Lower lobe of right lung (tissue), 2 donors: ENCODE measurements at places on chromosomes 16 and 17. TPM values are rescaled to one million over a fixed set of nuclear protein-coding genes. Genes with fewer than 3 reads are reported as not detected.

DNA sequence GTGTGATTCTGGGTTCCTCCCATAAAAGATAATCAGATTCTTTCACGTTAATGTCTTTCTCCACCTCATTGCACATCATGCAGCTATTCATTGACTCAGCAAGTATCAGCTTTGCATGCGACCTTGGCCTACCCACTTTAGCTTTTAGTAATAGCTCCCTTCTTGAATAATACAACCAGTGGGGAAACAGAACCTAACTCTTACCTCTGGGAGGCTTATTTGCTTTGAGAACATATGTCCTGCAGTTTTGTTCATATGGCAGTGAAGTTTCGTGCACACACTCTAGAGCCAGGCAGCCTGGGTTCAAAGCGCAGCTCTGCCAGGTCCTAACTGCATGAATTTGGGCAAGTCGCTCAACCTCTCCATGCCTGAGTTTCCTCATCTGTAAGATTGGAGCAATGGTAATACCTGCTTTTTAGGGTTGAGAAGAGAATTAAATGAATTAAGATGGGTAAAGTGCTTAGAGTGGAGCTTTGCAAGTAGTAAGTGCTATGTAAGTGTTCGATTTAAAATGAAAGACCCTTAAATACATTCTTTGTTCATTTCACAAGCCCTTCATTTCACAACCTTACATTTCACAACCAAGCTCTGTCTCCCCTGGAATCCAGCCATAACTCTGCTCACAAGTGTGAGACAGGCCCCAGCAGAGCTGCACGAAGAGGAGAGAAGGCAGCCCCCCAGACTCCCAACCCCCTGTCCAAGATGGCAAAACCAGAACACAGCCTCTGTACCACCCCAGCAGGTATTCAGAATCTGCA is 29.3 kb downstream of the MAPT start:
- DNase-seq, result no peak

GRCh38 chr17:41511116-41511515 is 5.7 kb upstream of the KRT13 start:
- DNase-seq, result no peak

TM4SF5 gene
- not detected for total RNA-seq

IRX5 gene
- 23.8 TPM for total RNA-seq

DNA sequence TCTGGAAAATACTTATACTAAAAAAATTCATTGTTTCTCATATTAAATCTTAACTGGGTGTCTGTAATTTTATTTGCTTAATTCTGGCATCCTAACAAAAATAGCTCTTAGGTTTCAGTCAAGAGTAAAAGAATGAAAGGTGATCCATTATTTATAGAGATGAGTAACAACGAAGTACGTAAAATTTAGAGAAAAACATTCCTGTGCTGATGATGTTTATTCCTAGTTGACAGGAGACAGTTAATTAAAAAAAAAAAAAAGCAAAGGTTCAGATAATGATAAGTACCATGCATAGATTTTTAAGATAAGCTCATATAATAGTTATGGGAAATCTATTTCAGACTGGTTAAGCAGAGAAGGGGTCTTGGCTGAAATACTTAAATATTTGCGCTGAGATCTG is 50.8 kb downstream of the ABCA9 start:
- DNase-seq, result no peak

CHST4 gene
- total RNA-seq, result 0.27 TPM

DNA sequence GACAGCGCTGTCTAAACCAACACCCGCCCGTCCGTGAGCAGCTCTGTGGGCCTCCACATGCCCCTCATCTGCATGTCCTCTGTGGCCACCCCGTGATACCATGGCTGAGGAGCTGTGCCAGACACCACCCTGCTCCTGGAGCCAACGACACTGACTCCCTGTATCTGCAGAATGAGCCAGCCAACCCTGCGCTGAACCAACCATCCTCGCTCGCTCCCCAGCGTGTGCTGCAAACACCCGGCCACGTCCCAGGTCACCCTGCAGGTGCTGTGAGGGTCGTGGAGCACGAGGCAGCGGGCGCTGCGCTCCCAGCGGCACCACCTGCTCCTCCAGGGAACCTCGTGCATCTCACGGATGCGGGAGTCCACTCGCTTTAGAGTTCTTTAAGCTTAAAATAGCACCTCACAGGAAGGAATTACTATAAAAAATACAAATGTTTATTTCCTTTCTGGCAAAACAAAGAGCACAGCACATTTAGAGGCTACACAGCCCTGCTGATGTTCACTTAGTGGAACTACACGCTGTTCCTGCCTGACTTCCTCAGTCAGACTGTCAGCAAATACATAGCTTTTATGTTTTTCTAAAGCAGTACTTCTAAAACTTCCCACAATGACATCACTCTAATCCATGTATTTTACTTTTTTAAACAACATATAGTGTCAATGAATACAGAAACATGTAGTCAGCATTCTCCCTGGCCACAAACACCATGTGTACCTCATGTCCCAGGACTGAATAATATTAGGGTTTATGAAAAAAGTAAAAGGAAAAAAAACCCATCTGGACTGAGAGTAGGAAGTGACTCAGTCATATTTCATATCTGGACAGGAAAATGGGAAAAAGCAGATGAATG is 43.5 kb downstream of the MAP1LC3B start:
- no peak for DNase-seq

DNA sequence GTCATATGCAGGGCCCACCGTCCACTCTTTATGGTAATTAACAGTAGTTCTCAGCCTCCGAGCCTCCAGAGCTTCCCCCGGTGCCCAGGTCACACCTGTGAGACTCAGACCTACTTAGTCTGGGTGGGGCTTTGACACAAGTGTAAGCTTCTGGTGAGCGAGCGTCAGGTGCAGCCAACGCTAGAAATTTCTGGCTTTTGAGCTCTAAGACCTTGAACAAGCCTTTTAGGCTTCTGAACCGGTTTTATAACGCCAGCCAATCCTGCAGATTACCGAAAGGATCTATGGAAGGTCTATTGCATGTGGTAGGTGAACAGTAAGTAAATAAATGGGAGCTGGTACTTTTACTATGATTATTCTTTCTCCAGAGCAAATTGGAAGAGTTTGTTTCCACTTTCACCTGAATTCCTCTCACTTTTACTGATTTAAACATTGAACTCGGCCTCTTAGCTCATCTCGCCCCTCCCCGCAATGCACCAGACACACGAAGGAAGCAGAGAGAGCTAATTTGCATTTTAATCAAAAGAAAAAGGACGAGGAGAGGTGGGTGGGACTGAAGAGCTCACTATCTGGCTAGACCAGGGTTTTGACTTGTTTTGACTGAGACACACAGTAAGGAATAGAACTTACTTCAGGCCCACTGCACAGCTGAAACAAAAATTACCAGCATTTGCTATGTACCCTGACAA is 47.1 kb downstream of the ABAT start:
- DNase-seq, result no peak

SLFN13 gene
- 27.1 TPM for total RNA-seq

DNA sequence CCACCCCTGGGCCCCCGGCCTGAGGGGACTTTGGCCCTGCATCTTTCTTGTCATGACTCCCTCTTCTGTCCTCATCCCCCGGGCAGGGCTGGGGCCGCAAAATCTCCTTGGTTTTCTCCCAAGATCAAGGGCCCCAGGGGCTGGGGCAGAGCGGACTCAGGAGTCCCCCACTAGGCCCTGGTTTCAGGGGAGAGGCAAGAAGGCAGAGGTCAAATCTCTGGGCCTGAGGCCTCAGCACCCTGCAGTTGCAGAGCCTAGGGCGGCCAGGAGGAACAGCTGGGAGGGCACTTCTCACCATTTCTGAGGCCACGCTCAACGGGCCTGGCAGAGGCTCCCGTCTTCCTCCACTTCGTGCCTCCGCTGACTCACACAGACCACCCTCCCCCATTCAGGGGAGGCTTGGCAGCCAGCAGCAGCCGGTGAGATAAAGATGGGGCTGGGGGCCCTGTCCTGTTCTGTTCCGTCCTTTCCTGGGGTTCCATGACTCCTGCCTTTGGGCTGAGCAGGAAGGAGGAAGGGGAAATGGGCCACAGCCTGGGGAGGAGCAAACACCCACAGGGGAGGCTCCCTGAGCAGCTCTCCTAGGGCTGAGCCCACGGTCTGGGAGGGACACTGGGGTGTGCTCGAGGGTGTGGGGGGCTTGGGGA is 12.4 kb downstream of the ZSCAN10 start:
- no peak for DNase-seq

TAC4 gene
- not detected for total RNA-seq

DNA sequence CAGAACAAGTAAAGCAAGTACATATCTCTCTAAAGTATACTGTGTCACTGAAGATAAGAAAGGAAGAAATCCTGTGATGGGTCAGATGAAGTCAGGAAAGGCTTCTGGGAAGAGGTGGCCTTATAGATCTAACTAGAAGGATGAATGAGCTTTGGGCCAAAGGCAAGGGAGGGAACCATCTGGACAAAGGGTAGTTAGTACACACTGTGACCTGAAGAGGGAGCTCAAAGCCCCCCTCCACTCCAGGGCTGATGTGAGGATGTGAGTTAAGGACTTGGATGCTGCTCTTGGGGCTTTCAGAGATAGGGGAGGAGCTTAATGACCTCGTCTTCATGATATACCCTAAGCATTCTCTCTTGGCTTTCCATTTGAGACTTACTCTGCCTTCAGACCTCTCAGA is 185.3 kb upstream of the CACNG3 start:
- DNase-seq, result no peak

- no peak for DNase-seq
These were observed 16.7 kb upstream of the ADGRG1 start for GRCh38 chr16:57611706-57612105.

DNA sequence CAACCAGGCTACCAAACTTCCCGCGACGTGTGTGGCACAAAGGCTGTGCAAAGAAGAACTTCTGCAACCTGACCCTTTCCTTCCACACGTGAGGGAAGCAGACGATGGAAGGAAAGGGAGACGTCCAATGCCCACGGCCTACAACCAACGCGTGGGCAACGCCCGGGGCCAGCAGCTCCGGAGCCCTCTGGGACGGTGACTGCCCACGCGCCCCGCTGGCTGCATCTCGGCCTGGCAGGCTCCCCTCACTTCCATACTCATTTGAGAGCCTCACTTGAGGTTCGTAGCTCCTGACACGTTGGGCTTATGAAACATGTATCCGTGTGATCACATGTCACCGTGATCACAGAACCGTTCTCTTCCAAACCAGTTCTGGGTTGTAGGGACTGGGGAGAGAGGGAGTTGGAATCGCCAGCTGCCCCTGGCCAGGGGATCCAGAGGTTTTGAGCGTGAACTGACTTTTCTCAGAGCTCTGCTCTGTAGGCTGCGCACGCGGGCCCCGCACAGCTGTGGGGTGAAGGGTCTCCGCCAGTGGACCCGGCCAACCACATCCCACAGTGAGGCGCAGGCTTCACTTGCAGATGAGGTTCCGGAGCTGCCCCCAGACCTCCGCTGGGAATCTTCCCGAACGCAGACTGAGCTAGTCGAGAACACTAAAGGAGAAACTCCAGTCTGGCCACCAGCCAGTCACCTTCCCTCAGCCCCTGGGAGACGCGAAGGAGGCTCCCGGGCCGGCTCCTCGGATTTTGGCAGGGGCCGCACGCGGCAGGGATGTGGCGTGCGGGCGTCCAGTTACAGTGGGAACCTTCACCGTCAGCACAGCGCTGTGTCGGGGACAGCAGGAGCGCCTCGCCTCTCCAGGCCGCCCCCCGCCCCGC is 1.0 kb downstream of the LMF1 start:
- peak; percentile 45 for DNase-seq

COX6A2 gene
- not detected for total RNA-seq

HES7 gene
- total RNA-seq, result 0.21 TPM

GRCh38 chr17:37142294-37142896 is 193.6 kb downstream of the AATF start:
- DNase-seq, result no peak

RNU2-1 gene
- 8,279 TPM for total RNA-seq

GRCh38 chr16:55825115-55825728 is 7.7 kb downstream of the CES1 start:
- DNase-seq, result no peak

DNA sequence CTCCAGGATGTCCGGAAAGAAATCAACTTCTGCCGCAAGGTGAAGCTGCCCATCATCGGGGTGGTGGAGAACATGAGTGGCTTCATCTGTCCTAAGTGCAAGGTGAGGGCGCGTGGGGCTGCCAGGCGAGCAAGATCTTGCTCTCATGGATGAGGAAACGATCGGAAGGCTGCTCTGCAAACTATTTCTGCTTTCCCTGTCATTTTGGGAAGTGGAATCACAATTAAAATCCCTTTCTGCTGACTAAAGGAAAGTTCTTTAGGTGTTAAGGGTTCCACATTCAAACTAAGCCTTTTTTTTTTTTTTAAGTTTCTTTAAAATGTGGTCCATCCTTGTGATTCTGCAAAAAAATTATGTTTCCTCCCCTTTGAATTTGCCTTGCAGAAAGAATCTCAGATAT is 17.7 kb downstream of the NUBP1 start:
- DNase-seq, result no peak

PPP1R1B gene
- total RNA-seq, result 23.9 TPM

GRCh38 chr17:76500074-76500746 is 1.0 kb downstream of the RHBDF2 start:
- peak; percentile 57 for DNase-seq

DNA sequence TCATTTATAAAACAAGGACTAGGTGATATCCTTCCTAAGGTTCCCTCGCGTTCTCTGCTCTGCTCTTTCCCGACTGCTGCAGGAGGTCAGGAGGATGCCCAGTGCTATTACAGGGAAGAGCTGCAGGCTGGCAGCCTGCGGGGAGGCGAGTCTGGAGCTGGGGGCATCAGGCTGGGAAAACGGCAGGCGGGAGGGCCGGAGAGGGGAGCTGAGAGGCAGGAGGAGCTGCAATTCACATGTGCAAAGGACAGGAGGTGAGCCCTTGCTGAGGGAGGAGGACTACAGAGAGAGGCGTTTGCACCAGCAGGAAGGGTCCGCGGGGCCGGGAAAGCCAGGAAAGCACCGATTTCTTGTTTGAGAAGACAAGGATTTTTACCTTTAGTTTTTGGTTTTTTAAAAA is 8.1 kb downstream of the ADAD2 start:
- DNase-seq, result no peak

DNA sequence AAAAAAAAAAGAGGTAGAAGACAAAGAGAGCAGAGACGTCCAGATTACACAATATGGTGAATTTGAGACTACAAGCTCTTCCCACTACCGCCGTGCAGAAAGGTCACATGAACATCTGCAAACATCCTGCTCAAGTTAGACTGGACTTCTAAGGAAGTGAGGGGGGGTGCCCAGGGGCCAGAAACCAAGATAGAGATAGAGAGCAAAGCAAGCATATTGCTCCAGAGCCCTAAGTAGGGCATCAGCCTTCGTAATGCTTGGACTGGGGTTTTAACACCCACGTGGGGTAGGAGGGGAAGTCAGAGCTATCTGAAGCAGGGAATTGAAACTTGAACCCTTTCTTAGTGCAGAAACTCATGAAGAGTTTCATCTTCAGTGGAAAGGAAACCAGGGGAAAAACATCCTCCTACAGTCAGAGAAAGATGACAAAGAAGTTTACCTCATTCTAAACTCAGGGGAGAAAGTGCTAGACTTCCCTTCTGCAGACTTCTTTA is 8.7 kb downstream of the CLEC19A start:
- DNase-seq, result peak; percentile 88

FZD2 gene
- total RNA-seq, result 7.4 TPM

- DNase-seq, result no peak
These were observed 39.6 kb upstream of the NAT9 start for GRCh38 chr17:74815550-74816370.

PRAC1 gene
- not detected for total RNA-seq

UMOD gene
- not detected for total RNA-seq

GRCh38 chr17:61130330-61130729 is 269.3 kb upstream of the TBX2 start:
- DNase-seq, result no peak
